NCI-H69 (cell line): ENCODE measurements at places on chromosomes 4 and X.

GRCh38 chrX:99722094-99722493 lies 688.0 kb downstream of the PCDH19 start:
- no peak for DNase-seq

DNA sequence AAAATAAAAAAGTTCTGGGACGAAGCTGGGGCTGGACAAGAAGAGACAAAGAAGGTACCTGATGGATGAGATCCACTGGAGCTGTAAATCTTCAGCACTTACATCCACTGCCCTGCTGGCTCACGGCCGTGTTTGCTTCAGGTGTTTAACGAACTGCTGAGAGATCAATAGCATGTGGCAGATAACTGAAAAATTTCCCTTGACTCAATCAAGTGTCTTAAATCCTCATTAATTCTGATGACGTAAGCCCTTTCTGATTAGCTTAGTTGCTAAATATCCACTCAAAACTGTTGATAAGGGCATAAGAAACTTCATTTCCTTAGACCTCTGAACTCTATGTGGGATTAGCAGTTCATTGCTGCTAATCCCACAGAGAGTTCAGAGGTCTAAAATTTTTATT lies 354.2 kb upstream of the HS3ST1 start:
- no peak for DNase-seq

DNA sequence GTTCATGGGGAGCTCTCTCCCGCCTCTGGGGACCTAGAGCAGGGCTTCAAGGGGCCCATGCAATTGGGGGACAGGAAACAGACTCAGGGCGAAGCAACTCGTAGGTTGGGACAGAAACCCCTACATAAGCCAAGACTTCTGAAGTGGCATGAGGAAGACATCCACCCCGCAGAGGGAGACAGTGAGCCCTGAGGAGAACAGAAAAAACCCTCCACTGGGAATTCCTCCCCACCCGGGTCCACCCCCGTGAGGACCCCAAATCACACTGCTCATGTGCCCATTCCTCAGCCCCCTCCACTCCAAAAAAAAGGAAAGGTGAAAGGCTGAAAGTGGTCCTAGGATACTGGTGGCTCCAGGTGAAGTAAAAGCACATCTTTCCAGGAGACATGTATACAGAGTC lies 74.0 kb downstream of the CPZ start:
- no peak for DNase-seq

- DNase-seq: no peak
These were observed 38.1 kb upstream of the ARSH start for GRCh38 chrX:2967998-2968909.

DNA sequence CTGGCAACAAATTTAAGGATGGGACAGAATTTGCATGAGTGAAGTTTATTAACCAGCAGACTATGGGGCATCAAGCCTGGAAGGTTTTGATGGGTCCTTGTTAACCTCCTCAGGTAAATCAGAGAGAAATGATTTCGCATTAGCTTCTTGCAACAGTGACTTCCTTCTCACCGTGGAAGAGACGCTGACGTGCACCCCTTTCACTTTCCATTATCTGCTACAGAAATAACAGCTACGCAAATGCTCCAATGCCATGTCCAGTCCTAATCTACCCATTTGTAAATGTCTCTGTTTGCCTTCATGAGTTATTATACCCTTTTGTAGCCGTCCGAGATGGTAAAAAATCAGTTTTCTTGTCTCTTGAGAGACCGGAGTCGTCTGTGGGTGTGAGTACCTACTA lies 100.3 kb downstream of the SLC34A2 start:
- no peak for DNase-seq

DNA sequence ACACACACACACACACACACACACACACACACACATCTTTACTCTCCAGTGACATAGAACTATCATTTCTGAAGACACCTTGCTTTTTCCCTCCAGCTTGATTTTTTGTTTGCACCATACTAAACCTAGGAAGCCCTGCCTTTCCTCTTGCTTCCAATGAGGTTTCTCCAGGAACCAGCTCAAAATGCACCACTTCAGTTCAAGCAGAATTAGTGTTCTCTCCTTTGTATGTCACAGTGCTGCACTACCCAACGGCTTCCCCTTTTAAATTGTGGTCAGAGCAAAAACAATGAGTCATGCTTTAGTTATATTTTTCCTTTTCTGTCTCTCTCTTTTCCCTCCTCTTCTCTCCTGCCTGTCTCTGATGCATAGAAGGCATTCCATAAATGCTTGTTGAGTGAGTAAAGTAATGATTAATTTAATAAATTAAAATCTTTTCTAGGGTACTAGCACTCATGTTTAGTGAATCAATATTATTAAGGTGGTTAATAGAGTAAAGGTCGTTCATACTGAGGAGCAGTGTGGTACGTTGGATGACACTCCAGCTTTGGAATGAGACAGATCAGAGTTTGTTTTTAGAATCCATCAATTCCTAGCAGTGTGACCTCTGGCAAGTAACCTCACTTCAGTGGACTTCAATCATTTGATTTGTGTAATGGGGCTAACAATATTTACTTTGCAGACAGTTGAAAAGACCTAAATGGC lies 5.9 kb downstream of the RTL3 start:
- DNase-seq: no peak

DNA sequence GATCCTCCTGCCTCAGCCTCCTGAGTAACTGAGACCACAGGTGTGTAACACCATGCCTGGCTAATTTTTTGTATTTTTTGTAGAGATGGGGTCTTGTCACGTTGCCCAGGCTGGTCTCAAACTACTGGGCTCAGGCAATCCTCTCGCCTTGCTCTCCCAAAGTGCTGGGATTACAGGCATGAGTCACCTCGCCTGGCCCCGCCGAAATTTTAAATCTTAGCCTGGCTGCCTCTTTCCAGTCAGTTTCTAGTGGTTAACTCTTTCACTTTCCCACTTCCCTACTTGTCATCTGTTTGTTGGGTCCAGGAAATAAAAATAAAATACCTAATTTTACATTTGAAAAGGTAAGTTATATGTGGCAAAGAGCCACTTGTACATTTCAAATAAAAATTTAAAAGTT lies 62.4 kb downstream of the TMEM165 start:
- DNase-seq: no peak

DNA sequence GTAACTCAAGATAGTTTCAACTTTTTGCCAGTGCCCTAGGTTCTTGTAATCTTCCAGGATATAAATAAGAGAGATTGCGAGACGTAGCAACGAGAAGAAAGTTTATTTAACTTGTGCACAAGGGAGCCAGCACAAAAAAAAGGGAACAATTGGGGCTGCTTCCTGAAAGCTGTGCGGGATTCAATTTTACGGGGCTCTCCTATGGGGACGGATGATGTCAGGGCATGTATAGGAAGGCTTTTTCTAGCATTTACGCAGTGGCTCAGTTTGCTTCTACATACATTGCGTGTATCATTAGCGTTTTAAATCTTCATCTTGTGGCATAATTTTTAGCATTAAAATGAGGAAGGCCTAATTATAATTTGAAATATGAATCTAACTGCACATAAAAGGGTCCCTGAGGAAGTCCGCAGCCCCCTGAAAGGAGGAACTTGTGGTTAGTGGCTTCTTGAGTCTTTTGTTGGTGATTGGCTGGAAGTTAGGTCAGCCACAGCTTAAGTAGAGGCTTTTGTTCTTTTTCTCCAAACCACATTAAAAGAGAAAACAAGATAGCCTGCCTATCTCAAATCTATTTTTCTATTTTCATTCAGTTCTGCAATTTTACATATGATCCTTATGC lies 668.2 kb upstream of the NDST4 start:
- no peak for DNase-seq

DNA sequence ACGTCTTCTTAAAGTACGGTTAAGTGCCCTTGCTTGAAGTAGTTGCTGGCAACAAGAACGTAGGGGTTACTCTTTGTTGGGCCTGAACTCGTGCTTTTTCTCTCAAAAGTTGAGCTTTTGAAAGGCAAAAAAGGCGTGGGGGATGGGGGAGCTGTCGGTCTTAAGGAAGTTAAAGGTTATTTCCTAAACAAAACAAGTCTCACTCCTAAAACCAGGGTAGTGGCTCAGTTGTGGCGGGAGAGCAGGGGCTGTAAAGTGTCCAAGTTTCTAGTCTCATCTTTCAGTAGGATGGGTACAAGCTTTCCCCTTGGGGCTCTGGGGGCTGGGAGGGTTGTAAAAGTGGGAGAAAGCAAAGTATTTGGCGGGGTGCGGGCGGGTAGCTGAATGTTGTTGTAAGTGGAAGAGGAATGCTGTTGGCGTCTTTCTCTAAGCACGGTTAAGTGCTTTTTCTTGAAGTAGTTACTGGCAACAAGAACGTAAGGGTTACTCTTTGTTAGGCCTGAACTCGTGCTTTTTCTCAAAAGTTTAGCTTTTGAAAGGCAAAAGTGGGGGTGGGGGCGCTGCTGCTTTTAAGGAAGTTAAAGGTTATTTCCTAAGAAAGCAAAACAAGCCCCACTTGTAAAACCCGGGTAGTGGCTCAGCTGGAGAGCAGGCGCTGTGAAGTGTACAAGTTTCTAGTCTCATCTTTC lies 904 bp upstream of the WDR1 start:
- DNase-seq: peak; percentile 22

DNA sequence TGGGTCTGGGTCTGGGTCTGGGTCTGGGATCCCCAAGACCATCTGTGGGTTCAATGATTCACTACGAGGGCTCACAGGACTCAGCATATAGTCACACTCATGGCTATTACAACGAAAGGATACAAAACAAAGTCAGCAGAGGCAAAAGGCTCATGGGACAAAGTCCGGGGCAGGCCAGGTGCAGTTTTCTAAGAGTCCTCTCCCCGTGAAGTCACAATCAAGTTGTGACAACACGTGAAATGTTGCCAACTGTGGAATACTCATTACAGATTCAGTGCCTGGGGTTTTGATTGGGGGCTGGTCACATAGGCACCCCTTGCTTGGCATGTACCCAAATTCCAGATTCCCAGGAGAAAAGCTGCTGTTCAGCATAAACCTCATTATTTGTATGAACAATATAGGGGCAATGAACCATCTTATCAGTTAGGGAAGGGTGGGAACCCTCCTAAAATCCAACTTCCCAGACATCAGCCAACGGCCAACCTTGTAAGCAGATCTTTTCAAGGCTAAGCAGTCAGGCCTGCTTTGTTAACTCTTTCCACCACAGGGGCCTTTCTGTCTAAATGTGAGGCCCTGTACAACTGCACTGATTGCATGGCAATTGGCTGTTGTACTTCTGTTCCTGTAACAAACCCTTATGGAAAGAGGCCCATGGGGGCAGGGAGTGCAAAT lies 58.2 kb upstream of the DIPK2B start:
- peak; percentile 15 for DNase-seq
